ENCODE measurements at places on chromosomes 3 and 15. TPM values are rescaled to one million over a fixed set of nuclear protein-coding genes. Genes with fewer than 3 reads are reported as not detected.

COL8A1 gene
- total RNA-seq = 8.5 TPM

SLC28A2 gene
- total RNA-seq = not detected

DNA sequence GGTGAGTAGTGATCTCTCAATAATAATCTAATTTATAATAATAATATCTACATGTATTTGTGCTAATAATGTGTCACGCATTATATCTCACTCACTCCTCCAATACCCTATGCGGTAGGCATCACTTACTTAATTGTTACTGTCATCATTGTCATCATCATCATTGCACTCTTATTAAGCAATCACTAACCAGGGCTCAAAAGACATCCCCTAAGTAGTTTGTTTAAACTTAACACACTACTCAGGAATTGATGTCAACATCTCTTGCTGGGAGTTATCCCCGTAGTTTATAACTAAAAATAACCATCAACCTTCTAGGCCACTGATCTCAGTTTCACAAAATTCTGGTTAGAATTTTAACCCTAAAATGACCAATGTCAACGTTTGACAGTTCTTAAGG, 56.8 kb upstream of the ICE2 start:
- H3K4me3 ChIP-seq = no peak overlapping the region
- H3K4me1 ChIP-seq = peaks cover 3% of the 10 kb centered on the region
- no peak overlapping the region for H3K27ac ChIP-seq
- DNase-seq = no peak

- no peak overlapping the region for H3K27ac ChIP-seq
- DNase-seq = no peak
- H3K36me3 ChIP-seq = no peaks in the 10 kb centered on the region
- H3K4me1 ChIP-seq = no peaks in the 10 kb centered on the region
- no peak overlapping the region for H3K4me3 ChIP-seq
- no peaks in the 10 kb centered on the region for H3K27me3 ChIP-seq
Measured at GRCh38 chr3:13563911-13564310, 15.0 kb downstream of the FBLN2 start.

DNA sequence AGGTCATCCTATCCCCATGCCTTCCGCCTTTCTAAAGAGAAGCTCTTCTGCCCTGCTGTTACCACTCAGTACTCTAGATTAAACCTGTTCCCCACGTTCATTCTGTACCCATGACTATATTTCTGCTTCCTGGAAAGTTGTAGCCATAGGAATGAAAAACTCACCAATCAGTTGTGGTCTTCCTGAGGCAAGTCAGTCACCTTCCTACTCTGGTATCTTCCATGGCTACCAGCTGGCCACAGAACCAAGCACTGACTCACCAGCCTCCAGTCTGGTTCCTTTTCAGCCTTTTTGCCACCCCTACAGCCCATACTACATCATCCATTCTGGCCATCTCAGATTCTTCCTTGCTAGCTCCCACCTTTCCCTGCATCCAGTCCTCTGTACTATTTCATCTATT, 46.4 kb downstream of the TMEM44 start:
- no peaks in the 10 kb centered on the region for H3K36me3 ChIP-seq
- DNase-seq = no peak
- peaks cover 2% of the 10 kb centered on the region for H3K4me1 ChIP-seq
- H3K4me3 ChIP-seq = no peak overlapping the region
- H3K27ac ChIP-seq = no peak overlapping the region

GRCh38 chr3:187975561-187976364, 178.2 kb upstream of the LPP start:
- H3K4me1 ChIP-seq = no peaks in the 10 kb centered on the region
- no peak overlapping the region for H3K27ac ChIP-seq
- DNase-seq = no peak
- no peaks in the 10 kb centered on the region for H3K27me3 ChIP-seq
- H3K36me3 ChIP-seq = no peaks in the 10 kb centered on the region

DNA sequence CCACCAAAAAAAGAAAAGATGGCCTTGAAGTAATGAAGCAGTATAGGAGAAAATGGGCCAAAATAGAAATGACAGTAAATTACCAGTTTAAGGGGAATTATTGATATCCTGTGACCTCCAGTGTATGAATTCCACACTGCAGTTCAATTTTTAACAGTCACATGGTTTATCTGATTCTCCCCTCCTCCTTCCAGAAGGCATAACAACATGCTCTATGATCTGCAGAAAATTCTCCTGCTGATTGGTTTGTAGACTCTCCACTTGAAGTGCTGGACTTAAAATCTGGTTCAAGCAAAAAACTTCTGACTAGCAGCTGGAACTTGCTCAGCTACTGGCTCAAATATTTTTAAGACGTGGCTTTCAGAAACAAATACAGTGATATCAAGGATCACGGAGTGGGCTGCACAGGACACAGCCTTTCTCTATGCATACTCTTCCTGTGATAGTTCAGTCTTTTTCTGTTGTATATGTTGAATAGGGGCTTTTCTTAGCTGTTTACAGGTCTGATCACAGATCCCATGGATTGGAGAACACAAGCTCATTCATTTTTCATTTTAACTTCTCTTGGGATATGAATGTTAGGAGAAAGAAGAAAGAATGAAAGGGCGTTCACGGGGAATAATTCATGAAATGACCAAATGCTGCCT, 211.5 kb downstream of the LSAMP start:
- no peak overlapping the region for H3K27ac ChIP-seq
- no peak overlapping the region for H3K4me3 ChIP-seq
- no peaks in the 10 kb centered on the region for H3K4me1 ChIP-seq
- no peaks in the 10 kb centered on the region for H3K36me3 ChIP-seq

MELTF gene
- 0.53 TPM for total RNA-seq

CATSPER2 gene
- total RNA-seq = 6.3 TPM

DNA sequence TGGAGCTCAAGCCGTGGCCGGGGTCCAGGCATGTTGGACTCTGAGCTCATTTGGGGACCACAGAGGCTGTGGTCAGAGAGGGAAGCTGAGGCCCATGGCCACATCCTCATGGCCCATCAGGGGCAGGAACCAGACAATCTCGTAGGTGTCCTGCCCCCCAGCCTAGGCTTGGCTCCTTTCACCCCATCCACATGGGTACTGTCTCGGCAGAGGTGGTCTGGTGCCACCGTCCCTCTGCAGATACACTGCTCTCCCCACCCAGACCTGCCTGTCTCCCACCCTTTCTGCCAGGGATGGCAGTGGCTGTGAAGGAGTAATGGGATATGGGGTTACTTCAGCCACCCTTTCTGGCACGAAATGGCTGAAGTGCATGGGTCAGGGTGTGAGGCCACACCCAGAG, 7.9 kb downstream of the PRSS50 start:
- no peaks in the 10 kb centered on the region for H3K27me3 ChIP-seq
- no peaks in the 10 kb centered on the region for H3K4me1 ChIP-seq
- H3K4me3 ChIP-seq = no peak overlapping the region
- H3K36me3 ChIP-seq = no peaks in the 10 kb centered on the region

- DNase-seq = no peak
- H3K4me3 ChIP-seq = no peak overlapping the region
- no peaks in the 10 kb centered on the region for H3K27me3 ChIP-seq
- H3K36me3 ChIP-seq = no peaks in the 10 kb centered on the region
Measured at GRCh38 chr3:50123394-50124051, 31.6 kb upstream of the SEMA3F start.

GRCh38 chr3:16179771-16180736, 5.6 kb downstream of the GALNT15 start:
- DNase-seq = no peak
- no peaks in the 10 kb centered on the region for H3K36me3 ChIP-seq
- H3K27ac ChIP-seq = no peak overlapping the region
- H3K4me3 ChIP-seq = no peak overlapping the region
- peaks cover 8% of the 10 kb centered on the region for H3K4me1 ChIP-seq

TRH gene
- total RNA-seq = 0.32 TPM

GRCh38 chr15:88896333-88897033, 1.1 kb upstream of the HAPLN3 start:
- DNase-seq = peak; percentile 30
- H3K27ac ChIP-seq = no peak overlapping the region
- H3K27me3 ChIP-seq = no peaks in the 10 kb centered on the region
- no peaks in the 10 kb centered on the region for H3K36me3 ChIP-seq
- H3K4me3 ChIP-seq = no peak overlapping the region

DNA sequence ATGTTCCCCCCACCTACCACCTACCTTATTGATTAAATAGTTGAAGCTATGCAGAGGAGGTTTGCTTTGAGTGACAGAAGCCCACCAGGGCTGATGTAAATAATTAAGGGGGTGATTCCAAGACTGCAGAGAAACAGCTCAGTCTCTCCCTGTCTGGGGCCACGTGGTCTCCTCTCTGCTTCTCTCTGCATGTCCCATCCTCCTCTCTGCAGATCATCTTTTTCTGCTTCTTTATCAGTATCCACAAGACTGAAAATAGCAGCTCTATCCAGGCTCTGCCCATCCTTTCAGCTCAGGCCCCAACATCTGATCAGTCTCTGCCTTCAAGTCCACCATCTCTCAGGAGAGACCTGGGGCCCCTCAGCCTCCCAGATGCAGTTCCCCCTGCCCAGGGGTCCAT, 110.8 kb downstream of the ANP32A start:
- H3K4me1 ChIP-seq = peaks cover 2% of the 10 kb centered on the region
- no peak overlapping the region for H3K4me3 ChIP-seq
- DNase-seq = no peak
- no peaks in the 10 kb centered on the region for H3K27me3 ChIP-seq
- no peak overlapping the region for H3K27ac ChIP-seq

DNA sequence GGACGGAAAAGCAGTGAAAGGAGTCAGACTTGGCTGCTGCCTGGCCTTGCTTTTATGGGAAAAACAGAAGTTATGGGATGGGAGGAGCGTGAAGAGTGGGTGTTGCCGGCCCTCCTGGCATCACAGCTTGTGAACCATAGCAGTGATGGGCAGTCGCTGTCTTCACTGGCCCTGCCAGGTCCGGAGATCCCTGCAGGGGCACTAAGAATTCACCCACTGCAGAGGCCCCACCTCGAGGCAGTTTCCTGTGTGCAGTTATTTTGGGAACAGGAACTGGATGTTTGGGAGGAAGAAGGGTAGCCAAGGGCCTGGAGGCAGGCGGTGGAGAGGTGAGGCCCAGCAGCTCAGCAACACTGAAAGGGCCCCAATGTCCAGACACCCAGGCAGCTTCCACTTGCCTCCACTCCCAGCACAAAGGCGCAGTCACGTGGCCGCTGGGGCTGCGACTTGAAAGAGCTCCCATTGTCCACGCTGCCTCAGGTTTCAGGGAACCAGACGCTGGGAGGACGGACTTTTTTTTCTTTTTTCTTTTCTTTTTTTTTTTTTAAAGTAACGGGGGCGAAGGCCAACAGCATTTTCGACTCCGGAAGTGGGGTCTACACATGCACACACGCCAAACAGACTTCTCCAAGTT, 255.6 kb downstream of the ZNF621 start:
- DNase-seq = peak; percentile 67
- H3K4me1 ChIP-seq = peaks cover 7% of the 10 kb centered on the region
- H3K36me3 ChIP-seq = no peaks in the 10 kb centered on the region
- H3K27me3 ChIP-seq = no peaks in the 10 kb centered on the region

DNA sequence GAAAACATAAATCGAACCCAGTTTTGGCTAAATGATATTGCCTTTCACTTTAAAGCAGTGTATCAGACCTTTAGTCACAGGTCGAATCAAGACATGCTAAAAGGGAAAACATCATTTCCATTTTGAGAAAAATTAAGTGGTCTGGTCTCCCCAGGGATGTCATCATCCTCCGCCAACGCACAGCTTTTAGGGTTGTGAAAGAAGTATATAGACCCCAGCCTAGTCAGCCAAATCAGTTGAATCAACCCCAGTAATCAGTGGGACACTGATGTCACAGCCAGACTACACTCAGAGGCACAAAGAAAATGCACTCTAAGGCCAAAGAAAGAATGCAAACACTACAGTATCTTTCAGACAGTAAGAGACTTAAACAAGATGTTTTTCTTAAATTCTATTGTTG, 187.4 kb downstream of the ZIC4 start:
- no peaks in the 10 kb centered on the region for H3K4me1 ChIP-seq
- H3K4me3 ChIP-seq = no peak overlapping the region
- no peaks in the 10 kb centered on the region for H3K27me3 ChIP-seq
- H3K27ac ChIP-seq = no peak overlapping the region

- no peak overlapping the region for H3K4me3 ChIP-seq
- no peaks in the 10 kb centered on the region for H3K27me3 ChIP-seq
- H3K4me1 ChIP-seq = peaks cover 8% of the 10 kb centered on the region
- peak overlapping the region; percentile 5 for H3K27ac ChIP-seq
Measured at GRCh38 chr3:99845331-99845730, 27.7 kb downstream of the CMSS1 start.

BUB1B gene
- not detected for total RNA-seq

ISL2 gene
- total RNA-seq = not detected

DNA sequence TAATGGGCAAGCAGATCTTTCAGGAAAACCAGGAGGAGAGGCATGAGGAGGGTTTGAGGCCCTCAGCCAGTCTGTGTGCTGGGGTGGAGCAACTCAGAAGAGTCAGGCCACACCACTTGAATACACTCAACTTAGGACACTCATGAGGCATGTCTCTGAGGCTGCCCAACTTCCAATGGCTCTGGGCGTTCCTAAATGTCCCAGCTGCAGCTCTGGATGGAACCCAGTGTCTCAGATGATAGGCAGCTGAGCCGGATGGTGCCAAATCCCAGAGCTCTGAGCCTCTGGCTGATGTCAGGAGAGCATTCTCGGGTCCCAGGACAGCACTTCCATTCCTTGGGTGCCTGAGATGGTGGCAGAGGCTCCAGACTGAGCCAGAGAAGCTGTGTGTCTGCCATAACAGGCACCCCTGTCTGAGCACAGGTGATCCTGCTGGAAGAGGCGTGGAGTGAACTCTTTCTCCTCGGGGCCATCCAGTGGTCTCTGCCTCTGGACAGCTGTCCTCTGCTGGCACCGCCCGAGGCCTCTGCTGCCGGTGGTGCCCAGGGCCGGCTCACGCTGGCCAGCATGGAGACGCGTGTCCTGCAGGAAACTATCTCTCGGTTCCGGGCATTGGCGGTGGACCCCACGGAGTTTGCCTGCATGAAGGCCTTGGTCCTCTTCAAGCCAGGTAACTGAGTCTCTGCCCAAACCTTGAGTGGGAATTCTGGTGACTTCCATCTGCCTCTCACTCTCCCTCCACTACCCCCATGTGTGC, 2.8 kb downstream of the NR2E3 start:
- no peaks in the 10 kb centered on the region for H3K36me3 ChIP-seq
- H3K4me1 ChIP-seq = no peaks in the 10 kb centered on the region
- DNase-seq = no peak

- no peaks in the 10 kb centered on the region for H3K27me3 ChIP-seq
- H3K4me3 ChIP-seq = no peak overlapping the region
- no peaks in the 10 kb centered on the region for H3K36me3 ChIP-seq
- no peak overlapping the region for H3K27ac ChIP-seq
- H3K4me1 ChIP-seq = peaks cover 2% of the 10 kb centered on the region
- no peak for DNase-seq
Measured at GRCh38 chr3:140768941-140769340, 91.1 kb downstream of the TRIM42 start.

ABI3BP gene
- 127 TPM for total RNA-seq

DNA sequence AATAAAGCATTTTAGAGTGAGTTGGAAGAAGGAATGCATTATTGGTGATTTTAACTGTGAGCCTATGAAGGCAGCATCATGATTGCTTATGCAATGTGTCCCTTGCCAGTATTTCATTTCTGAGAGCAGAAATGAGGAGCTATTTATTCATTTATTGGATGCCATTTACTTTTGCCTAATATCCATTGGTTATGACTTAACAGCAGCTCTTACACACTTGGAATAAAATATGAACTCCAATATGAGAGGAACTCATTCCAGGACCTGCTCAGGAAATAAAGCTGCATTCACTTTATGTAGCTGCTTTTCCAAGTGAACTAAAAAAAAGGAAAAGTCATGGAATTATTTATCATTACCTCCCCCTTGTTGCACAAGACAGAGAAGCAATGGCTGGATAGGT, 280.1 kb downstream of the LRTM1 start:
- no peak overlapping the region for H3K4me3 ChIP-seq
- no peak for DNase-seq
- H3K36me3 ChIP-seq = no peaks in the 10 kb centered on the region

GP9 gene
- total RNA-seq = not detected
